Daoy (cell line): ENCODE measurements at places on chromosomes 3 and 15. TPM values are rescaled to one million over a fixed set of nuclear protein-coding genes. Genes with fewer than 3 reads are reported as not detected.
A peak's percentile ranks its signal among the peaks of the same experiment; 100 is the strongest.

PRSS50 gene
- not detected in 2 replicates for total RNA-seq

CCR4 gene
- total RNA-seq = not detected in 2 replicates

ZBED2 gene
- 0.11 and 1.0 TPM in 2 replicates for total RNA-seq

GRCh38 chr15:77858792-77859490 is 218.6 kb downstream of the TBC1D2B start:
- no peak for DNase-seq

- no peak for DNase-seq
Measured at GRCh38 chr3:112718967-112719366, 78.0 kb upstream of the CCDC80 start.

DNA sequence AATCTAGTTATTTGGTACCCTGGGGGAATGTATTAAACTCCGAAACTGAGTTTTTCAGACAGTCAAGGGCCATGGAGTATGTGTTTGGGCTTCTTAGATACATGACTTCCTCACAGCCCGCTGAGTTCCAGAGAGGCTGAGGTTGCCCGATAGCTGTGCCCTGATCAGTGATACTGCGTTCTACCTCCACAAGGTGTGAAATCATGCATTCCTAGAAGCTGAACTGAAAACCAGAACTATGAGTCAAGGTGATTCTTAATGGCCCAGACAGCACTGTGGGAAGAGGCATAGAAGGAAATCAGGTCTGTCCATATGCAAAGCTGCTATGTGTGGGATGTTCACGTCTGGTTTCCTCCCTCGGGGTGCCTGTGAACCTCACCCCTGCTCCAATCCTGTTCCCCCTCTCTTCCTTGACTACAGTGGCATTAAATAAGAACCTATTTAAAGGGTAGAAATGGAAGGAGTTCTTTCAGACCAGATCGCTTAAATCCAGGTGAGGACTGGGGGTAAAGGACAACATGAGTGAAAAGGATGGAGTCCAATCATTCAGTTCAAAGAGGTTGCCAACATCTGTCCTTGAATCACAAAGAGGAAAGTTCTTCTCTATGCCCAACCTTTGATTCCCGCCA is 74.3 kb downstream of the MYO1E start:
- peak; percentile 77 for DNase-seq

GRCh38 chr3:88000853-88001252 is 58.0 kb downstream of the CGGBP1 start:
- DNase-seq = peak; percentile 28

DNA sequence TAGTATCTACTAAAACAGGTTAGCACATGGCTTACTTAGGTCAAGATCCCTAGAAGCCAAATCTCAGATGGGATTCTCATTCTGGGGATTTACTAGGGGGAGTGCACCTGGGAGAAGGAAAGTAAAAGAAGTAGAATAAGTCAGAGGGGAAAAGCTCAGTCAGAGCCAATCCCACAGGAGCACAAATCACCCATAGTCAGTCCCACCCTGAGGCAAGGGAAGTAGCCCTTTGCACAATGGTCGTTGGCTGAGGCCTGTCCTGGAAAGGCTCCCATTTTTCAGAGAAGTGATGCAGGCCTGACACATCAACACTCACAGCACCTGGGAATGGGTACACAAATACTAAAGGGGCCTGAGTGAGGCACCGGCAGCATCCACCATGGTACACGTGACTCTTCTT is 39.8 kb downstream of the SST start:
- no peak for DNase-seq

GRCh38 chr3:7381741-7382140 is 520.8 kb downstream of the GRM7 start:
- DNase-seq = no peak

- no peak for DNase-seq
Measured at GRCh38 chr3:130644628-130645253, 101.9 kb downstream of the PIK3R4 start.

- no peak for DNase-seq
Measured at GRCh38 chr15:49620199-49620598, 419 bp downstream of the FAM227B start.

GRCh38 chr3:170953736-170954135 is 45.3 kb upstream of the EIF5A2 start:
- no peak for DNase-seq
